ENCODE measurements at places on chromosomes 5 and 9.

DNA sequence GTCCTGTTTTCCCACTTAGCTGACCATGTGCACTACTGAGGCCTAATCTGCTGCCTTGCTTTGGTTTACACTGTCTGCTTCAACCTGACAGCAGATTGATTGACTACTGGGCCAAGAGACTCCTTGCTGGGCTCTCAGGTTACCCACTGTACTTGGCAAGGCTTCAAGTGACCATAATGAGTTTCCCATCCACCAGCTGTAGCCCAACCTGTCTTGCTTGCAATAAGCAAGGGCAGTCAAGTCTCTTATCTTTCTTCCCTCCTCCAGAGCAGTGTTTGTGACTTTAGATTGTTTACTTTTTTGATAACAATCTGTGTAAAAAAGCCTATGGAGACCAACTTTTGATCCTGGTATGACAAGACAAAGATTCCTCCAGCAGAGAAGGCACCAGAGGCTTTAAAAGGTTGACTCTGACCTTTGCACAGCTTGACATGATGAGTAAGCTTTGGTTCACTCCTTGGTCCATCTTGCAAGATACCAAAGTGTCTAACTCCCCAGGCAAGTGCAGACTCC is 912.3 kb upstream of the SEMA6A start:
- DNase-seq: peak; percentile 15

DNA sequence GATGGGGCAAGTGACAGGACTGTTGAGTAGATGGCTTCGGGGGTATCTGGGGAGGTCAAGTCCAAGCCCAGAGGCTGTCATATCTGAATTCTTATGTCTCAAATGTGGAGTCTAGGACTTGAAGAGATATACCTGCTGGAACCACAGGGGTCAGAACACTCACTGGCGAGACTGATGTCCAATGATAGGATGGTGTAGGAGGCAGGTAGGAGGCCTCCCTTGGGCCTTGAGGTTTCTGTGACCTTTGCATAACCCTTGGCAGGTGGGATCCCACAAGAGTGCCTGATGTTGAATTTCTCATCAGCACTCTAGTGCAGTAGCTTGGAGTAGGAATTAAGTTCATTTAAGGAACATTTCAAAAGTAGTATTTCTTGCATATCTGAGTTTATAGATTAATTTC is 2.8 kb downstream of the CCL21 start:
- no peak for DNase-seq

DNA sequence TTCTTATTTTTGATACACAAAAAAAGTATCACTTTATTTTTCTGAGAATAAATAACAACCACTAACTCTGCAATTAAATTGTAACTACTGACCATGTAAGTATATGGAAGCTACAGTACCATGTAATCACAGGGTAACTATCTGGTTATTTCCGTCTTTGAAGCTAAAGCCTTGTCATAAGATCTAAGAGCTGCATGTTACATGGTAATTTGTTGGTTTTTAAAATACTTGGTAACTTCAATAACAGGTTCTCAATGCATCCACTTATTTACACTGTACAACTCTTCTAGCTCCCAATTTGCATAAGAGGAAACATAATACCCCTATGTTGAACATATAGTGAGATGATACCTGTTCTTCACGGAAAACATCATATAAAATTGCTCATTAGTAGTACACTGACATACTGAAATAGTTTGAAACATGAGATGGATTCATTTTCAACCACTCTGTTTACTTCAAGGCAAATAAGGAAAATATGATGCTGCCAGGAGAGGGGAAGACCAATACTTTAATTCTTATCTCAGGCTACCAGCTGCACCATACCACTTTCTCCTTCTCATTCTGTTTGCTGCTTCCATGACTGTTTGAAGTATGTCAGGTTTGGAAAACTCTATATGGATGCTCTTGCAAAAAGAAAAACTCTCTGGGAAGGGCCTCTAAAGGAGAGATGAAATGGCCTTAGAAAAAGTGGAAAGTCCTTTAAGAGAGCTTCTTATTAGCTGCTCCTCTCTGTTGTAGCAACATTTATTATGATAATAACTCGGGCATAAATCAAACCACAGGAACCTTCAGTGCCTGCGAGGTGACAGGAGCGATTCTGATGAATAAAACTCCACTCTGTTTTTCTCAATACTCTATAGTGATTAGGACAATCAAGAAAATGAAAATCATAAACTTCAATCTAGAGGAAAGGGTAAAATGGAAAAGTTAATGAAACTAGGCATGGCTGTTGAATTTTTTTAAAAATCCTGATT is 150.2 kb downstream of the KIAA0825 start:
- no peak for DNase-seq

DNA sequence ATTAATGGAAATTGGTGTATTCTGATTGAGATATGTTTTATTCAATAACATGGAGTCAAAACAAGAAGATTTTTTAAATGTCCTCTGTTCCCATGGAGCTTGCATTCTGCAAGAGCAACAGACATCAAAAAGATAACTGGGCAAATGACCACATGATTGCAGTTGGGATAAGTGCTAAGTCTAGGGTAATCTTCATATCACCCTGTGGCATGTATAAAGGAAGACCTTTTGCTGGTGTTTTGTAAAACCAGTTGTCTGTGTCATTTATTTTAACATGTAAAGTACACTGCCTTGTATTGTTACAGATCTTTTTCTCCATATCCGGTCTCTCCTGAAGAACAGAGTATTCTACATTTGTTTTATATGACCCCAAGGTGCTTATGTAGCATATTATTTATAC is 44.0 kb downstream of the PTCD2 start:
- DNase-seq: no peak

DNA sequence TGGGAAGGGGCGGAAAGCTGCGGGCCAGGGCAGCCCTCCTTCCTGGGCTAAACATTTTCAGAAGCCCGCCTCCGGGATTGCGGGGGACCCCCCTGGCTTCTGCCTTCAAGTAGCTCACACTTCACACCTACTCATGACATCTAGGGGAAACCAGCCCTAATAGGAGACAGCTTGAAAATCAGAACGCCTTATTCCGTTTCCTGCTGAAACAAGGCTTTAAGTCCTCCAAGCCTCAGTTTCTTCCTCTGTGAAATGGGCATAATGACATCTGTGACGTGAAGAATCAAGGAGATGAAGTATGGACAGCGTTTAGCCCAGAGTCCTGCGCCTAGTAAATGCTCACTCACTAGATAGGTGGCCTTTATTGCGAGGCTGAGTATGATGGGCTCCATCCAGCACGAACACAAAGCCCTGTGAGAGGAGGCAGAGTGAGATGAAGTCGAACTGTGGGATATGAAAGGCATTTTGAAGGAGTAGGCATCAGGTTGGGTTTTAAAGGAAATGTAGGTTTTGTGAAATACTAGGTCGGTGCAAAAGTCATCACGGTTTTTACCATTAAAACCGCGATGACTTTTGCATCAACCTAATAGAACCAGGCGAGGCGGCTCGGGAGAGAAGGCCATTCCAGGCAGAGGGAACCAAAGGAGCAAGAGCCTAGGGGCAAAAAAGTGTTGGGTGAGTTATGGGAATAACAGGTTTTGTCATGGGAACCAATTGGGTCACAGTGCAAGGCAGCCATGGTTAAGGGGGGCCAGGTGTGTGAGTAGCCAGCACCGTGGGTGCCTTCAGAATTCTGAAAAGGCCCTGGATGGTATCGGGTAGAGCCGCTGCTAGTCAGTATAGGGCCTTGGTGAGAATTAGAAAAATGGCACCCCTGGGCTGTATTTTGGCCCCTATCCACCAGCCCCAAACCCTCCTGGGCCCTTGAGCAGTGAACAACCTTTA is 1.0 kb upstream of the TSC1 start:
- DNase-seq: no peak

GRCh38 chr9:17063535-17064135 is 71.2 kb upstream of the CNTLN start:
- peak; percentile 48 for DNase-seq

GRCh38 chr5:2293906-2294305 is 411.2 kb upstream of the IRX4 start:
- DNase-seq: no peak

DNA sequence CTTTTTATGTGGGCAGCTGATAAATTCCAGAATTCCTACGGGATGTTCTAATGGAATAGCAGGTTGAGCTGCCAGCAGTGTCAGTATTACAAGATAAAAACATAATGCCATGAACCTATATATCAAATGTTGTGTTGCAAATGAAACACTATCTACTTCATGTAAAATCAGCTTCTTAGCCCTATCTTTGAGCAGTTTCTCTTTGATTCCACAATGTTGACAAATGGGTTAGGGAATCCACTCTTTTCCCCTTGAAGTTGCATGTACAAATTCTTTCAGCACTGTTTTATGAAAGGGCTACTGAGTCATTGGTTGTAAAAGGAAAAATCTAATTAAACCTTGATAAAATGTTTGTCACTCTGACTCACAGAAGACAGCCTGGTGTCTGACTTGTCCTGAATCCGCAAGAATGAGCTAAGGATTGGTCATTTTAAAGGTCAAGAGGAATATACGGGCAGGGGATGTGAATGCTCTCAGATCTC is 950.6 kb upstream of the NUDT12 start:
- no peak for DNase-seq

GRCh38 chr9:88272986-88273385 is 115.3 kb upstream of the SPIN1 start:
- DNase-seq: no peak

DNA sequence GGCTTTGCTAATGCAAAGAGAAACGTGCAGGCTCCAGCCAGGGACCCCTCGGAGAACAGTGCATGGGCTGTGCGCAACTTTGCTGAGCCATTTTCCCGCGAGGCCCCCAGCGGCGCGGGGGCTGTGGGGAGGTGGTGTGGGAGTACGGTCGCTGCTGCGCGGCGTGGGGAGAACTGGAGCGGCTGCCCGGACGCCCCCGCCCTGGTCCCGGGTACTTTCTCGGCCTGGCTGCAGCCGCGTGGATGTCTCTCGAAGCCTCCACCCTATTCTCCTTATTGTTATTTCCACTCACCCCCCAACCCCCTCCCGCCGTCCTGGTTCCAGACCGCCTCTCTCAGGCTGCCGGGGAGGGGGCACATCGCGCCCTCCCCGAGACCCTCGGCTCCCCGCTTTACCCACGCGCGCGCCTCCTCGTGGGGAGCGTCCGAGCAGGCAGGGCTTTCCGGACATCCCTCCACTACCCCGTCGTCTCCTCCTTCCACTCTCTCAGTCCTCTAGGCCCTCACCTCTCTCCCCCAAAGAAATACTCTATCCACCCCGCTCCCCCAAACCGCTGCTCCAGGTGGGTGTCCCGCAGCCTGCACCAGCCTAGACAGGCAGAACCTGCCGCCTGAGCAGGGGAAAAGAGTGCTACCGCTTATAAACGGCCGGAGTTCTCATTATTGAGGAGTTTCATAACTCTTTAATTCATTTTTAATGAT is 68.6 kb upstream of the TBCA start:
- peak; percentile 35 for DNase-seq

DNA sequence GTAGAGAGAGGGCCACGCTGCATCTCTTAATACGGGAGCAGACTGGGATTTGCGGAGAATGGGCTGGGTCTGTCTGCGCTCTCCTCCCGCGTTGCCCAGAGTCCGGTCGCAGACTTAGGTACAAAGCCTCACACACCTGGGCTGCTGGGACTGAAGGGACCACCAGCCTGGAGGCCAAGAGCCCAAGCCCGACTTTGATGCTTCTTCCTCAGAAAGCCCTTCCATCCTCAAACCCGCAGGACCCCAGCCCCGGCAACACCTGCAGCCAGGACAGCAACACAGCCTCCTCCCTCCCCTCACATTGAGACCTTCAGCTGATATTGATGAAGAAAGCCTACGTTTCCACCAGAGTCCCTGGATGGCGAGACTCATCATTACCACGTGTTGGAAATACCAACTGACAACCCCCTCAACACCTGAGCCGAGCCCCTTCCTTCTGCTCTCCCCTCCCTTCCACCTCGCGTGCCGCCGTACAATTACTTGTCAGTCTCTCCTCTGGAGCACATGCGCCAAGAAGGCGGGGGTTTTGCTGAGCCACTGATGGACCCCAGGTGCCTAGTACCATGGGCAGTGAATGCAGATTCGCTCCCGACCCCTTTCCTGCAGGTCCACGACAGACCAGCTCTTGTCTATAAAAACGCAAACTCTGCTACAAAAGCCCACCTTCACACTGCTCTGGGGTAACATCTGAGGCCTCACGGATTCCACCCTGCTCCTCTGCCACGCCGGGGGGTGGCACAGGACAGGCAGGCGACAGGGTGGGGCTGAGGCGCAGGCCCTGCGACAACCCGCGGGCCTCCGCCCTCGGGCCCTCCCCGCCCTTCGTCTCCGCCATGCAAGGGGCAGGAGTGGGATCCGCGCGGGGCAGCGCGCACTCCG is 841 bp downstream of the ASB6 start:
- DNase-seq: no peak

DNA sequence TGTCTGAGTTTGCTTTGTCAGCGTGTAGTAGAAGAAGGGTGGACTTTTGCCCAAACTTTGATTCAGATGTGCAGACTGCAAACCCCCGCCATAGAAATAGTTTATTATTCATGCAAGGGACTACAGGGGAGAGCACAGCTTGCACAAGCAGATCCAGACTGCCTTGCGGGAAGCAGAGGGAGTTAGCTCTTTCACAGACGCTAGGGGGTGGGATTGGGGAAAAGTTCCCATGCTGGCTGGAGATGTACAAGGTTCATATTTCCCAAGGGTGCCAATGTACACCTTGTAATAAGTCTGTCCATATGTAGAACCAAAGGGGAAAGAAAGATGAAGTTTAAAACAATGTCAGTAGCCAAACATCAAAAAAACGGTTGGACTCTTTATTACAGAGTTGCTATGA is 749.7 kb upstream of the COX7C start:
- DNase-seq: no peak

- no peak for DNase-seq
These were observed 1.8 kb downstream of the NCS1 start for GRCh38 chr9:130174025-130174424.

DNA sequence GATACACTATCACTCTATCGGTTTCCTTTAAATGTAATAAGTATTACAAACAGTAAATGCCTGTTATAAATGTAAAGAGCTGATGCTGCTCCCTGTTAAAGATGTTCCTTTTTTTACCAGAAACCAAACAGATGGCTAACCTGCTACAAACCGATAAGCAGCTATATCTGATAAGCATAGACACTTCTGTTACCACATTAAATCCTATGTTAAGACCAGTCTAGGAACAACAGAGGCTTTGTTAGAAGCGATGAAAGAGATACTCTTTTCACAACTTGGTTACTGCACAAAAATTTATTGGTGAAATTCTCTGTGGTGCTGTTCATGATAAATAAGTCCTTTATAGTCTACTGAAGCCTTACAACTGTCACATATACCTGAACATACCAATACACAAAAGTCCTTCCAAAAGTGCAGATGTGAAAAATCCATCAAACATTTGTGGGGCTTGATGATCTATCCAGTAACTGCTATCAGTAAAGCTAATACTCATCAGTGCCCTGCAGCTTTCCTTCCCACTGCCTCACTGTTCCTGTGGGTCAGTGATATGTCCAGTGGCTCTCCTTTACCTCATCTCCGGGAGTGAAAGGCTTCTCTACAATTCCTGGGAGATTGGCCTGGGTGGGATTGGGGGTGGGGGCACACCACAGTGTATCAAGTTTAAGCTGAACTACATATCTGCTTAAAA is 25.8 kb upstream of the PRXL2C start:
- no peak for DNase-seq
